ENCODE measurements at places on chromosomes 2 and 18. TPM values are rescaled to one million over a fixed set of nuclear protein-coding genes. Genes with fewer than 3 reads are reported as not detected.

- DNase-seq: peak; percentile 58
Observed at GRCh38 chr2:42101206-42102023, 53.6 kb downstream of the PKDCC start.

DNA sequence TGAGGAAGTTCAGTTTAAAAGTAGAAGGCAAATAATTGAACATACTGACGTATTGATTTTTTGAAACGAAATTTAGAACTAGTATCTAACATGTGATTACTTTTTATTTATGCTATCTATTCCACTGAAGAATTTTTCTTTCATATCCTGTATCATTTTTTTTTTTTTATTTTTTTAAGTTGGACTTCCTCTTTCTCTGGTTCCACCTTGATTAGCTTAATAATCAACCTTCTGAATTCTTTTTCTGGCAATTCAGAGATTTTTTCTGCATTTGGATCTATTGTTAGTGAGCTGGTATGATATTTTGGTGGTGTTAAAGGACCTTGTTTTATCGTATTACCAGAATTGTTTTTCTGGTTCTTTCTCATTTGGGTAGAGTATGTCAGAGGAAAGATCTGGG, 411.2 kb downstream of the SOX11 start:
- no peak for DNase-seq

DNA sequence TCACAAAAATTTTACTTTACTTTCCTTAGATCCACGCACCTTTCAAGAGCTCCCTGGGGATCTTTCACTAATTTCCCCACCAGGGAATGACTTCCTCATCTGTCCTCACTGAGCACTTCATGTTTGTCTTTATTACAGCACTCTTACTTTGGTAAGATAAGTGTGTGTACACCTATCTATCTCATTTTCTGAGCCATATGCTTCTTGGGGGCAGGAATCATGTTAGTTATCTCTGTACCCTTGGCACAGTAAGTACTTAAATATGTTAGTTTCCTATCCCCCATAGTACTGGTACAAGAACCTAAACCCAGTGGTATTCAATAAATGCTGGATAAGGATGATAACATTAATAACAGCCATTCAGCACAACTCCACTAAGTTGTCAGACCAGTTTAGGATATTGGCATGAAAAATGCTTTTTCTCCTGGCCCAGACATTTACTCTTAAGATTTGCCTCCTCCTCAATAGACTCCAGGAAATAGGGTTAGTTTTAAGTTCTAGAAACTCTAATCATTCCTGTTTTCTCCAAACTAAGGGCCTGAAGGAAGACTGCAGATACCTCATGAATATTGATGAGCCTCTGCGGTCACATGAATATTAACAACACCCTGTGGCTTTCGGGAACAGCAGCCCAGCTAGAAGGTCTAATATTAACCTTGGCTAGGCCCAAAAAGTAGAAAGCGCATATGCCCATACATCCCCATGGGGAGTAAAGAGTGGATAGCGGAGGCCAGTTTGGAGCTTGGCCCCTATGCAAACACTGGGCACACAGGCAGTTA, 38.2 kb downstream of the NHEJ1 start:
- DNase-seq: peak; percentile 63

The VIT gene
- not detected for total RNA-seq
